ENCODE measurements at places on chromosomes 7 and 10. TPM values are rescaled to one million over a fixed set of nuclear protein-coding genes. Genes with fewer than 3 reads are reported as not detected.

Gene LRIT1
- polyA plus RNA-seq: not detected

Gene SLC13A1
- not detected for polyA plus RNA-seq

Gene PRPS1L1
- not detected for polyA plus RNA-seq

Gene EEPD1
- polyA plus RNA-seq: 5.4 TPM

Gene NRP1
- polyA plus RNA-seq: 47.6 TPM

Gene SDHAF3
- polyA plus RNA-seq: 13.6 TPM

Gene COMTD1
- 64.1 TPM for polyA plus RNA-seq

Gene ADCYAP1R1
- 0.53 TPM for polyA plus RNA-seq

Gene NPS
- polyA plus RNA-seq: not detected

Gene TBATA
- not detected for polyA plus RNA-seq

All from lung (tissue), 17 donors.